Natural killer cell treated with Interleukin-12 subunit alpha and Interleukin-12 subunit beta and Interleukin-15 and Interleukin-18, amount 100 ng/mL, for 72 hours (primary cell): ENCODE measurements at places on chromosomes 11 and 22.
A peak's percentile ranks its signal among the peaks of the same experiment; 100 is the strongest.

DNA sequence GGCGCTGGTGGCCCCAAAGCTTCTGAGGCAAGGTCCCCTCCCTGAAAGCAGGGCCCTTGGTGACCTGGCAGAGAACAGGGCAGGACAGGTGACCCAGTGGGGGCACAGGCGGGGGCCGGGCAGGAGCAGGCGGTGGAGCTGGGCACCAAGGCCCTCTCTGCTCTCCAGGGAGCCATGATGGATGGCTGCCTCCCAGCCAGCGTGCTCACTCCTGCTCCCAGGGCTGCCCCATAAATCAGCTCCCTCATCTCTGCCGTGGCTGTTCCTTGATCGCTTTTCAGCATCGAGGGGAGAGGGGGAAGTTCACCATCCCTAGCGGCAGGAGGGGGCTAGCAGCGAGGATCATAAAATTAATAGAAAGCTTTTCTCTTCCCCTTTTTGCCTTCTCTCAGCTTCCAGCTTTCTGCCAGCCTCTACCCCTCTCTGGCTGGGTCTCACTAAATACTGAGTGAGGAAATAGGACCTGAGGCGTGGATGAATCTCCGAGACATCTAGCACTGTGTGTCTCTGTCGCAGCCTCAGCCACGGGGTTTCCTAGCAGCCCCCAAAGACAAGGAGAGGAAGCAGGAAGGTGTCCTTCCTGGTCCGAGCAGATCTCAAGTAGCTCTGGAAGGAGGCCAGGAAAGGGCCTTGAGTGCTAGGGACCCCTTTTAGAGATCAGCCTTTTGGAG, 22.2 kb upstream of the ELFN2 start:
- no peak for DNase-seq

DNA sequence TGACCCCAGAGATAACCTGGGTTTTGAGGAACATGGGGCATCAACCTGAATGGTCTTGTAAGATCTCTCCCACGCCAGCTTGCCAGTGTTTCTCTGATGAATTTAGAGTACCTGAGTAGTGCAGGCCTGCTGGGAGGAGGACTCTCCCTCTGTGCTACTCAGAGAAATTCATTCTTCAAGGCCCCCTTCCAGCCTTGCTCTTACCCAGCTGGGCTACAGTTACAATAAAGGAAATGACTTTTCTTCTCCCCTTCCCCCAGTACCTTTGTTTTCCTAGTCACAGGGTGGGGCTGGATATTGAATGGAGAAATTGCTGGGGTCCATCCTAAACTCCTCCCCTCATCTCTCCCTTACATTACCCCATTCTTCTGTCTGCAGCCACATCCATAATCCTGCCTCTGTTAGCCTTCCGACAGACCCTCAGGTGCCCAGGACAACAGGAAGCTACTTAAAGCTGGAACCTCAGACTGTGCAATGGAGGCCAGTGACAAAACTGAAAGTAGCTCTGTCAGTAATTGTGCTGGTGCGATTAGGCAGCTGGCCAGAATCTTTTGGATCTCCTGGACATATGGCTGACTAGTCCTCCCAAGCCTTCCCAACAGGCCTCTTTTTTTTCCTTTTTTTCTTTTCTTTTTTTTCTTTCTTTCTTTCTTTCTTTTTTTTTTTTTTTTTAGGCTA, 17.4 kb downstream of the LIMK2 start:
- no peak for DNase-seq

DNA sequence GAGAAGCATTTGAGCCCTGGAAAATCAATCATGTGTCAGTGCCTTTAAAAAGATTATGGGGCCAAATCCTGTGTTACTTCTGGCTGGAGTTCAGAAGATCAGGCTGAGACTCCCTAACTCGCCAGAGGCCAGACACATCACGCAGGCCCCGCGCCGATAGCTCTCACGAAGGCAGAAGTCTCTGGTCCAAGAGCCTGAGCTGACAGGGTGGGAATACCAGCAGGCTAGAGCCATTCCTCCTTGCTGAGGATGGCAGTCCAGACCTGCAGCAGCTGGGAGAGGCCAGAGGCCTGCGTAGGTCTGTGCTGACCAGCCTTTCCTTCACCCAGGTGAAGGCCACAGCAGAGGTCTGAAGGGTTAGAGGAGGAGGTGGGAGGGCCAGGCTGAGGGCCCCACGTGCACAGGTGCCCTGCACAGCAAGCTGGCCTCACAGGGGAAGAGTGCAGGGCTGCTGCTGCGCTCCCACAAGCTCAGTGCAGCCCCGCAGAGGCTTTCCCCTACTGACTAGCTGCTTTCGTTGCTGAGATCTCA, 52.9 kb downstream of the ST14 start:
- no peak for DNase-seq

- no peak for DNase-seq
Observed at GRCh38 chr11:44036811-44037657, 10.7 kb upstream of the ACCSL start.

DNA sequence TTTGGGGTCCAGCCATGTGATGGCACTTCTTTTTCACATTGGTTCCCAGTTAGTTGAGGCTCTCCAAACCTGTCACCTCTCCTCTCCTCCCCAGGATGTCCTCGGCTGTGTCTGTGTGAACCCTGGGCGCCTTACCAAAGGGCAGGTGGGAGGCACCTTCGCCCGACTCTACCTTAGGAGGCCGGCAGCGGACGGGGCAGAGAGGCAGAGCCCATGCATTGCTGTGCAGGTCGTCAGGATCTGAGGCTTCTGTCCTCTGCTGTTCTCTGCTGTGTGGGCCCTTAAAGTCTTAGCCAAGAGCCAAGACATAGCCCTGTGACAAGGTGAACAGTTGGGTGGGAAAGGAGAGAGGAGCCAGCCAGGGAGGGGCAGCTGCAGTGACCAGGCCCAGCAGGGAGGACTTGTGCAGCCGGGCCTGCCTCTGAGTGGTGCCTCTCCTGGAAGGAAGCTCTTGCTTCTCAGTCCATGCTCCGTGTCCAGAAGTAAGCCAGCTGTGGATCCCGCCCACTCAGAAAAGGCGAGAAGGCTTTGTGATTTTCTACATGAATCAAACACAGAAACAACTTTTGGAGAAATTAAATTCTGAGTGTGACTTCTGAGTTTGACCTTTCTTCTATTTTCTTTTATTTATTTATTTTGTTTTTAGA, 17.5 kb upstream of the CDC42EP2 start:
- no peak for DNase-seq

DNA sequence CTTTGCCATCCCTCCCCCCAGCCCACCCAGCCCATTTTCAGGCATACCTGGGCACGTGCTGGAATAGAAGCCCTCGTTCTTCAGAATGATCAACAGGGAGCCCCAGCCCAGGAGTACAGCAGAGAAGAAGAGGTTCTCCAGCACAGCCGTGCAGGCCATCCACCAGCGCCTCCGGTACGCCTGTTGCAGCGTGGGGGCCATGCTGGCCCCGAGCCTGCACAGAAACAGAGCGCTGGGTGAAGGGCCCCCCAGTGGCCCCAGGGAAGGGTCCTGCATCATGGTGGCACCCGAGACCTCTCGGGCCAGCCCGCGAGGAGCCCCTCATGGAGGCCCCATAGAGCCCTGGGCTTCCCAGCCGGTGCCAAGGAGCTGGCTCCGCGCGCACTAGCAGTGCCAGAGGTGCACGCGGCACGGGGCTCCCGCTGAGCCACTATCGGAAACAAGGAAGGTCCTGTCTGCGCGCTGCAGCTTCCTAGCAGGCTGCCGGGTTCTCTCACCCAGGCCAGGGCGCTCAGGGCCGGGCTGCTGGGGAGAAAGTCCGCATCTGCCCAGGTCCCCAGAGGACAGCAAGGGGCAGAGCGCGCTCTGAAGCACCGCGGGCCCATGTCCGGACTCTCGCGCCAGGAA, 1.5 kb downstream of the SLC43A1 start:
- no peak for DNase-seq

GRCh38 chr22:34427841-34428240, 507.6 kb upstream of the LARGE1 start:
- DNase-seq, result no peak

- DNase-seq, result no peak
Observed at GRCh38 chr22:45276507-45277105, 8.1 kb upstream of the UPK3A start.

DNA sequence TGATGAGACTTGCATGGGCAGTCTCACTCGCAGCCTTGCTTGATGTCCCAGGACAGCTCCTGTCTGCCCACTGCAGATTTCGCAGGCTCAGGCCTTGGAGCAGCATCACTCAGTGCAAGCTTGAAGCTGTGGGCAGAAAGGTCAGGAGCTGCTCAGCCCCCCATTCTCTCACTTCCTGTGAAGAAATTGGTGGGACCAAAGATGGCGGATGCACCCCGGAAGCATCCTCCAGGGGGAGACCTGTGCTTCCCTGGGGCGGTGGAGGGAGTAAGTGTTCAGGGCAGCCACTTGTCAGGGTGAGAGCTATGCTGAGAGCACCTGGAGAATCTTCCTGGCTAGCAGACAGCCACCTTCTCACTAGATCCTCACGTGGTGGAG, 11.3 kb downstream of the PLAAT2 start:
- peak; percentile 72 for DNase-seq

- DNase-seq, result no peak
Observed at GRCh38 chr22:19879246-19879570, 24.5 kb upstream of the GNB1L start.

GRCh38 chr11:106021181-106021966, 666 bp downstream of the MSANTD4 start:
- DNase-seq, result no peak

DNA sequence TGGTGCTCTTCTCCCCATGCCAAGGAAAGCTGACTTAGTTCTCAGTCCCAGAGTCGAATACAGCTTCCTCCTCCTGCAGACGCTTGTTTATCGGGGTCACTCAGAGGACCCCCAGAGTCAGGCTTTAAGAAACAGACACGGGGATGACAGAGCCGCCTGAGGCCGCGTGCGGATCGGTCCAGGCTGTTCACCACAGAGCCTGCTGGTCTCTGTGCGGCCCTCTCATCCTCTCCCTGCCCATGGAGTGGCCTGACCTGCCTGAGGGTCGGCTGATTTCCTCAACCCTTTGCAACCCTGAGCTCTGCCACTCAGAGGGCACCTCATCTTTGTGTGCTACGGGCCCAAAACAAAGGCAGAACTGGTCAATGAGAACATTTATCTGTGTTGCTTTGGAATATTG, 2.1 kb downstream of the GAL start:
- DNase-seq, result no peak

- DNase-seq, result no peak
Observed at GRCh38 chr22:25407226-25407858, 157.1 kb upstream of the GRK3 start.
